Fibroblast of the conjunctiva (primary cell): ENCODE measurements at places on chromosomes 12 and 14.

- DNase-seq: no peak
Observed at GRCh38 chr12:12561371-12562015, 1.2 kb downstream of the DUSP16 start.

DNA sequence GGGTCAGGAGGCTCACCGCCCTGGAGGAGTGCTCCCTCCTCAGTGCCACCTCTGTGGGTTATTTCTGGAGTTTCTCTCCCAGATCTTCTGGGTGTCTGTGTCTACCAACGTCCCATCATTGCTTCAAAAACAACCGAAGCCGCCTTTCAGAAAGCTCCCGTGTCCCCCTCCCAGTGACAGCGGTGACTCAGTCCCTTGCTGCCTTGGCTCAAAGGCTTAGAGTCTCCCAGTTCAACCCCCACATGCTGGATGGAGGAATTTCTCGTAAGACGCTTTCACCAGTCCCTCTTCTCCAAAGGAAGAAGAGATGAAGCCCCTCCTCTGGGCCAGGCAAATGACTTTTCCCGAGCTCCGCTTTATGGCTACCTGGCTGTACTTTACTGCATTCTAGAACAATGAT lies 146.6 kb downstream of the RBM19 start:
- DNase-seq: no peak

- no peak for DNase-seq
Observed at GRCh38 chr12:57461276-57461916, 1.8 kb downstream of the GLI1 start.

GRCh38 chr12:8548192-8548591 lies 7.5 kb upstream of the CLEC4E start:
- DNase-seq: no peak

DNA sequence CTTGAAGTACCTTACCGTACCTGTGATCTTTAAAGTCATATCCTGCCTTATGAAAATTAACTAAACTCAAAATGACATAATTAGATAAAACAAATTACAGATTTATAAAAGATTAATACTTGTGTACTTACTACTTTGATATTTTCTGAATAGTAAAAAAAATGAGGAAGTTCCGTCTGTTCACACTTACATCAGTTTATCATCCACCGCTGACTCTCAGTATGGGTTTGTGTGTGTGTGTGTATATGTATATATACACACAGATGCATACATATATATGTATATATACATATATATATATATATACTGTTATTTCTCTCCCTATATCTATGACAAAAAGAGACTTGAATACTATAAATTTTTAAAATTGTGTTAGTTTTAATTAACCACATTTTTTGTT lies 65.0 kb upstream of the MON2 start:
- DNase-seq: no peak

- DNase-seq: no peak
Observed at GRCh38 chr12:82842480-82842879, 155.8 kb downstream of the TMTC2 start.

DNA sequence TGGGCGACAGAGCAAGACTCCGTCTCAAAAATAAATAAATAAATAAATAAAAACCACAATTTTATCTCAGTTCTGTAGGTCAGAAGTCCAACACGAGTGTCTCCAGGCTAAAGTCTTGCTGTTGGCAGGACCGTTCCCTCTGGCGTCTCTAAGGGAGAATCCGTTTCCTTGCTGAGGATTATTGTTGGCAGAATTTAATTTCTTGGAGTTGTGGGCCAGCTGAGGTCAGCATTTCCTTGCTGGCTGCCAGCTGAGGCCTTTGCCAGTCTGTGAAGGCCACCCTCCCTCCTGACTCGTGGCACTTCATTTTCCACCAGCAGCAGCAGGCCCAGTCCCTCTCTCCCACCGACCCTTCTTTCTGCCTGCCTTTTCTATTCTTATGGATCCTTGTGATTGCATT lies 17.2 kb downstream of the PSMC1 start:
- DNase-seq: no peak

DNA sequence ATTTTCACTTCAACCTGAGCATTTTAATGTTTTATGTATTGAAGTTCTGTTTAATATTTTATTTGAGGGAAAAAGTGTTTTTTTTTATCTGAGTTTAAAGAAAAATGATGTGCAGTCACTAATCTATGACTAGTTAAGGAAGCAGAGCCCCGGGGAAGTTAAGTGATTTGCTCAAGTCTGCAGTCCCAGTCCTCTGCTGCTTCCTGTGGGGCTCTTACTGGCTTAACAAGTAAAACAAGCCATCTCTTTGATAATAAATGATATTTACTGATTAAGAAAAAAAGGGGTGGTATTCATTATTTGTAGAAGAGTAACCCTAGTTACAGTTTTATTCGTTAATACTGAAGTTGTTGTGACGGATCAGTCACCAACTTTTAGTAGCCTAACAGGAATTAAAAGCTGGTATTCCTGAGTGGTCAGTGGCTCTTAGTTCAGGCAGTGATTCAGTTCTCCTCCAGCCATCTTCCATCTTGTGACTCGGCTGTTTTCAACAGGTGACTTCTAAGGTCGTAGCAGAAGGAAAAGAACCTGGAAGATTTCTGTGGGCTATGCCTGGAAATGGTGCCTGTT lies 21.7 kb downstream of the BICDL1 start:
- DNase-seq: no peak

GRCh38 chr14:99330316-99331240 lies 58.6 kb upstream of the BCL11B start:
- no peak for DNase-seq

DNA sequence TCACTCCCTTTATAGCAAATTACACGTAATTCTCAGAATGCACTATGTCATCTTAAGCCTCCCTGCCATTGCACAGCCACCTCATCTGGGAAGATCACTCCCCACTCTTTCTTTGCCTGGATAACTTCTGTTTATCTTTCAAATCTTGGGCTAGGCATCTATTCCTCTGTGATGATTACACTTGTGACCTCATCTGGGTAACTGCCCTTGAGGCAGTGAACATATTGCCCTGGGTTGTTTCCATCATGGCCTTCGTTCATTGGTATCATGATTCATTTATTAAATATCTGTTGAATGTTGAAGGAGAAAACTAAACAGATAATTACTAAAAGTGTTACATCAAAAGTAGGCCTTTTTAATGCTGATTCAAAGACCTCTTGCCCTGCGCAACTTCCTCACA lies 26.2 kb upstream of the PDE3A start:
- no peak for DNase-seq

- no peak for DNase-seq
Observed at GRCh38 chr12:18284386-18284785, 23.1 kb downstream of the PIK3C2G start.

DNA sequence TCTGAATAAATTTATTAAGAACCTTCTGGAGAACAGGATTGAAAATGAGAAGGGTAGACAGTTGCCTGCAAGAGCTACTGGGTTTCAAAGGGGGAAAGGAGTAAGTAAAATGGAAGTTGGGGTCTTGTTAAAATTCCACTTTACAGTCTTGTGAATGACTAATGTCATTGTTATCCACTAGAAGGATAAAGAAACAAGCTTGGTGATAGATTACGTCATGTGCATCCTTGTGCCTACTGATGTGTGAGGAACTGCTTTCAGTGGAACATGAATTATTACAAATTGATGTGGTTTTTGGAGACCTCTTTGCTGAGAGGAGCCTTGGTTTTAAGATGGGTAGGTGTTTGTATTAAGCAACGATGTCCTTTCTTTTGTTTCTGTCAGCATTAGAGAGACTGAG lies 272.5 kb upstream of the PRICKLE1 start:
- no peak for DNase-seq

DNA sequence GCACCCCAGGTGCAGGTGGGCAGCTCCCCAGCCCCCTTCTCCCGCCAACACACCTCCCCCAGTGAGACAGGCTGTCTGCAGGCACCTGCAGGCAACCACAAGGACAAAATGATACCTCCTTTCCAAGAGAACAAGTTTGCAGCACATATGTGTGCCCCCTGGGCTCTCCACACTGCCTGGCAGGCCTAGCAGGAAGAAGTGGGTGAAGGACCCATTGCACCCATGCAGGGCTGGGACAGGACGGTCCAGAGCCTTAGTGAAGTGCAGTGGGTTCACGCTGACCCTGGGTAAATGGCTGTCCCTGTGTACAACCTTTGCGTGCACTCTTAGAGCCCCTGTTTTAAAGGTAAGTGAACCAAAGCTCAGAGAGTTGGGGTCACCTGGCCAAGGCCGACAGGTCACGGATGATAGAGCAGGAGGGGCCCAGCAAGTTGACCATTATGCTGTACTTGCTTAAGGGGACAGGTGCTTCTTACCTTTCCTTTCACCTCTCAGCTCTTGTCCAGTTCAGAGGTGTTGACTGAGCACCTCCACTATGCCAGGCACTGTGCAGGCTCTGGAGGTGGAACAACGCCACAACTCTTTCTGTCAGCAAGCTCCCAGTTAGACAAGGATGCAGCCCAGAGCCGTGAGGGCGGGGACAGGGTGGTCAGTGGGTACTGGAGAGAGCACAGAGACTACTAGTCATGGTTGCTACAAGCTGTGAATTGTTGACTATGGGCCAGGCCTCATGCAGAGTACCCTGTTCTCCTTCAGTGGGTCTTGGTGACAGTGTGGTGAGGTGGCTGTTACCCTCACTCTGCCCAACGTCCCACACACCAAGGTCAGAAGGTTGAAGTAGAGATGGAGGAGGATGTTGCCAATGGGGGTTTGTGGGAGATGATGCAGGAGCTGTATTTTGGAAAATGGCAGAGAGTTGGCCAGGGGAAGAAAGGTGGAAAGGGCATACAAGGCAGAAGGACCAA lies 125.9 kb downstream of the PAPOLA start:
- DNase-seq: no peak

DNA sequence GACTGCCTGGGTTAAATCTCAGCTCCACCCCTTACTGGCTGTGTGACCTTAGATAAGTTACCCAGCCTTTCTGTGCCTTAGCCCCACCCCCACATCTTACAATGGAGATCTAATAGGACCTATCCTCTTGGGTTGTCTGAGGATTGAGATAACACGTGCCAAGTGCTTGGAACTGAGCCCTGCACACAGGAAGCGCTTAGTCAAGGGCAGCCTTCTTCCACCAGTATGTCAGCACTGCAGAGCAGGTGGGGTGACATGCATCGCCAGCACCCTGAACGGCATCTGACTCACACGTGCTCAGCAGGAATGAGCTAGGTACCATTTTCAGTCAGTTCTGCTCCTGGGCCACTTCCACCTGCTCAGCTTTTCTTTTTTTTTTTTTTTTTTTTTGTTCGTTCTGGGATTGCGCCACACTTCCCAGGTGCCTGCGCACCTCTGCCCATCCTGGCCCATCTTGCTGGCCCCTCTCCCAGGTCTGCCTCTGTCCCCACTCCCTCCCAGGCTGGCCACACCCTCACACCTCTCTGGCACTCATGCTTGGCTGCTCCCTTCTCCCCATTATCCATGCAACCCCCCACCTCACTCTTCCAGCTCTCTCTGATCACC lies 19.6 kb downstream of the LGMN start:
- no peak for DNase-seq

- DNase-seq: no peak
Observed at GRCh38 chr12:117695956-117696355, 272.8 kb downstream of the KSR2 start.

DNA sequence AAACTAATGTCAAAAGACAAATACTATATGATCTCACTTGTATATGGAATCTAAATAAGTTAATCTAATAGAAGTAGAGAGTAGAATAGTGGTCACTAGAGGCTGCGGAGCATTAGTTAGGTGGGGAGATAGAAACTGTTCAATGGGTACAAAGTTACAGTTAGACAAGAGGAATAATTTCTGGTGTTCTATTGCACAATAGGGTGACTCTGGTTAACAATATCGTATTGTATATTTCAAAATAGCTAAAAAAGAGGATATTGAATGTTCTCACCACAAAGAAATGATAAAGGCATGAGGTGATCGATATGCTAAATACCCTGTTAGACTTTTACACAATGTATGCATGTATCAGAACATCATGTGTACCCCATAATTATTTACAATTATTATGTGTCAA lies 42.9 kb downstream of the IGF1 start:
- DNase-seq: no peak

DNA sequence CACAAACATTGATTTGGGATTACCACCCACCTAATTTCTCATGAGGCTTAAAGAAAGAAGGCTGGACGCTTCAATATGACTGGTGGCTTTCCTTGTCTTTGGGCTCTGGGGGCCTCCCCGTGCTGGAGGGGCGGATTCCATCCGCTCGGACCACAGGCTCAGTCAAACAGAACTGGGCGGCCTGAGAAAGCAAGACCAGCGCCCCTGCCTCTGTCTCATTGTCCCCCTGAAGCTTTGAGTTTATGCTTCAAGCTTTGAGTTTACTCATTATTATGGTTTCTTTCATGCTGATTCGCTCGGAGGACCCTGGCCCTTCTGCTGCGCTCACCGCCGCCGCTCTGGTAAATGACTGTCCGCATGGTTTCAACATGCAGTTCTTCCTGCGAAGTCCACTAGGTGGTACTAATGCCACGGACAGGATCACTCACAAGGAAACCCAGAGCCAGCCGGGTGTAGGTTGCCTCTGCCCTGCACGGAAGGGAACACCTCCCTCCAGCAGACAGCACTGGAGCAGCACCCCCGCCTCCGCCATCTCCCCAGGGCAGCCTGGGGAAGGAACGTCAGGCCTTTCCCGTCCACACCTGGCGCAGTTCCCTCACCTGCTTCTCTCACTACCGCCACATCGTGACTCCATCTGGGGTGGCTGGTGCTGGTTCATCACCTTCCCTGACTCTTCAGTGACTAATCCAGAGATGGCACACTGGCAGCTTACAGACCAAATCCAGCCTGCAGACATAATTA lies 13.2 kb upstream of the TIGAR start:
- DNase-seq: peak; percentile 72

- DNase-seq: no peak
Observed at GRCh38 chr12:96034621-96035282, 635 bp downstream of the LTA4H start.

DNA sequence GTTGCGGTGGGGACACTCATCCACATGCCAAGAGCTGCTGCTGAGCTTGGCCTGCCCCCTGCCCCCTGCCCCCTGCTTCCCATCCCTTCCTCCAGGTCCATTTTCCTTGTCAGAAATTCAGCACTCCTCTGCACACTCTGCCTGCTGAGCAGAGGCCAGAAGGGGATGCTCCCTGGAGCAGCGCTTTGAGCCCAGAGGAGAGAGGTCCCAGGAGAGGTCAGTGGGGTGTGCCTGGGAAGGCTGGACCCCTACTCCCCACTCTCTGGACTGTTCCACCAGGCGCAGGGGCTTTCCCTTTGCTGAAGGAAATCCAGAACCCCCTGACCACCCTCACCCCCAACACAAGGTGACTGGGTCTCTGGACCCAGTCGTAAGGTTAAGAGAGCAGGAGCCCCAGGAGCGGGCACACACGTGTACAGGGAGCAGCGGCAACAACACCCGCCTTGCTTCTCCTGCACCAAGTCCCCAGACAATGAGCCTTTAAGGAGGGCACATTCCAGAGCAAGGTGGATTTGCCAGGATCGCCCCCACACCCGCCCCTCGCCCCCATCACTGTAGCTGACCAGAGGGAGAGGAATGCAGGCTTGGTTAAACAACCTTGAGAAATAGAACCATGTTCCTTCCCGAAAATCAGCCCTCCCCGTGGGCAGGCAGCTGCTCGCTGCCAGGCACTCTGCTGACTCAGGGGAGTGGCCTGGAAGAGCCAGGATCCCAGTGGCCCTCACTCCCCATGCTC lies 30.7 kb downstream of the ISCA2 start:
- no peak for DNase-seq
